Mesothelial cell of epicardium (in vitro differentiated cells): ENCODE measurements at places on chromosomes 5 and 9. TPM values are rescaled to one million over a fixed set of nuclear protein-coding genes. Genes with fewer than 3 reads are reported as not detected.

Gene CDC20B
- 0.09 to 0.16 TPM in 2 of 3 replicates, not detected in the other for total RNA-seq

Gene TICAM2
- 1.6 to 2.1 TPM (median 1.6 TPM) in 3 replicates for total RNA-seq

Gene LPAR1
- total RNA-seq = 34.3 to 40.3 TPM (median 39.6 TPM) in 3 replicates

Gene PCDHGA8
- total RNA-seq = 2.6 to 2.9 TPM (median 2.7 TPM) in 3 replicates

Gene PCDHGB7
- 14.1 to 16.4 TPM (median 14.9 TPM) in 3 replicates for total RNA-seq

Gene DBH
- total RNA-seq = not detected in 3 replicates
